ENCODE measurements at places on chromosomes 4 and X.

- no peak for DNase-seq
These were observed 51.5 kb upstream of the TBC1D9 start for GRCh38 chr4:140807491-140808252.

GRCh38 chr4:40571208-40571607, 58.5 kb downstream of the RBM47 start:
- no peak for DNase-seq

GRCh38 chrX:2723286-2723879, 28.5 kb upstream of the XG start:
- DNase-seq, result no peak

DNA sequence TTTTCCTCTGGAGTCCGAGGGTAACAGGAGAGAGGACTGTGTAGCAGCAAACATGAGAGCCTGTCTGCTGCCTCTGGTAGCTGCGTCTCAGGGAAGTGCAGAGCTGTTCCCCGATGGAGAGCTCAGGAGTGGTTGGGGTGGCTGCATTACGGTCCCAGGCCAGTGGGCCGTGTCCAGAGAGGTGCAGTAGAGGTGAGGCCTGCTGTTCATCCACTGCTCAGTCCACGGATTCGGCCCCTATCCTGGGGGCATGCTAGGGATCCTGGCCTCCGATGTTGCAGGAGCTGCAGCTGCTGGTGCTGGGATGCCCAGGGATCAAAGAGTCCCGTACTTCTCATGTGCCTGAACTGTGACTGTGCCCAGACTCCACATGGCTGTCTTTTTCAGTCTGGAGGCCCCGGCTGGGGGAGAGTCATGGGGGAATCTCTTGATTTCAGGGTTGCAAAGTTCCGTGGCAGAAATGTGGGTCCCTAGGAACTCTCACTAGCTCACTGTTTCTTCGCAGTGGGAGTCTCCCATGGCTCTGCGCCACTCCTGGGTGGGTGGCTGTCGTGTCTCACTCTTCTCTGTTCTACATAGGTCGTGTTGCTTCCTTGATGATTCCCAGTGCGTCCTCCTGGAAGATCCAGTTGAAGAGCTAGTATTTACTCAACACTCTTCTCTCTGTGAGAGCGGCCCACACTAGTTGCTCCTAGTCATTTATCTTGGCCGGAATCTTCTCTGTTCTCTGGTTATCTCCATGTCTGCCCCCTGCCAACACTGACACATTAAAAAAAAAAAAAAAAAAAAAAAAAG, 109.5 kb upstream of the CENPE start:
- no peak for DNase-seq

- DNase-seq, result no peak
These were observed 17.1 kb downstream of the GPR34 start for GRCh38 chrX:41705680-41706374.

DNA sequence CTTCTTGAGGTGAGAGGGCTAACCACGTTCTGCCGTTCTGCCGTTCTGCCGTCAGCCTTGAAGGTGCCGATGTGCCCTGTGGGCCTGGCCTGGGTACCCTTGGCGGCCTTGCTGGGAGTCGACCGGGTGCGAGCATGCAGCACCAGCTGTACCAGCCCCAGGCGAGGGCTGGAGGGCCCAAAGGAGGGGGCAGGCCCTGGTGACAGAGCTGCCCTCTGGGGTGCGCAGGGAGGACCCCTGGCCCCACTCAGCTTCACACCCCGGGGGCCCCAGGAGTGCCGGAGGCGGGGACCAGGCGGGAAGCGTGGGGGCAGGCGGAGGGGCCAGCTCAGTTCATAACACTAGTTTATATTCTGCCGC, 22.1 kb downstream of the UVSSA start:
- DNase-seq, result no peak

DNA sequence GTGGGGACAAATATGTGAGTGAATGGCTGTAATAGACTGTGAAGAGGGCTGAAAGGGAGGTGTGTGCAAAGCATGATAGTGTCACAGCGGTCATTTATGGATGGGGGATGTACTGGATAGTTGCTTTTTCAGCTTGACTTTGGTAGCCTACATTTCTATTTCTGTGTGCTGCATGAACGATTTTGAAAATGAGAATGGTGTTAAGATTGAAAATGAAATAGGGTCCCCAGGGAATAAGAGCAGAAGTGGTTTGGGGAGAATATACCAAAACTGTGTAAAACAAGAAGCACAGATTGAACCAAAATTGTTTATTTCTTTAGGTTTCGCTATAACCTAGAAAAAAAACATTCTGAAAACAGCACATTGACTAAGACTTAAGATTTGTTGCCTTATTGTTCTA, 58.8 kb upstream of the CLNK start:
- DNase-seq, result no peak

DNA sequence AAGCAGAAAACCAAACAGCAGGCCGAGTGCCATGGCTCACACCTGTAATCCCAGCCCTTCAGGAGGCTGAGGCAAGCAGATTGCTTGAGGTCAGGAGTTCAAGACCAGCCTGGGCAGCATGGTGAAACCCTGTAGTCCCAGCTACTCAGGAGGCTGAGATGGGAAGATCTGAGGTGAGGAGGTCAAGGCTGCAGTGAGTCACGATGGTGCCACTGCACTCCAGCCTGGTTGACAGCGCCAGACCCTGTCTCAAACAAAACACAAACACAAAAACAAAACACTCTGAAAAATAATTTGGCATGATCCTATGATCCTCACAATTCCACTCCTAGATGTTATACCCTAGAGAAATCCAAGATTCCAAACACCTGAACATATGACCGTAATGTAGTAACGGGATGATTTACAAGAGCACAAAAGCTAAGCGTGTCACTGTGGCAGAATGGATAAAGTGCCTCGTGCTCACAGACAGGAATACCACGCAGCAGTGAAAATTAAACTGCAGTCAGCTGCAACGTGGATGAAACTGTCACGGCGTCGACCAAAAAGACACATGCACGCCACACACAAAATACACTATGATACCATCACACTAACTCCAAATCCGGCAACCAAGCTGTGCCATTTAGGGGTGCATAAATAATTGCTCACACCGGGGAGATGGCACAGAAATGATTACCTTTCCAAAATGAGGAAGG, 1.7 kb downstream of the NELFA start:
- DNase-seq, result no peak

DNA sequence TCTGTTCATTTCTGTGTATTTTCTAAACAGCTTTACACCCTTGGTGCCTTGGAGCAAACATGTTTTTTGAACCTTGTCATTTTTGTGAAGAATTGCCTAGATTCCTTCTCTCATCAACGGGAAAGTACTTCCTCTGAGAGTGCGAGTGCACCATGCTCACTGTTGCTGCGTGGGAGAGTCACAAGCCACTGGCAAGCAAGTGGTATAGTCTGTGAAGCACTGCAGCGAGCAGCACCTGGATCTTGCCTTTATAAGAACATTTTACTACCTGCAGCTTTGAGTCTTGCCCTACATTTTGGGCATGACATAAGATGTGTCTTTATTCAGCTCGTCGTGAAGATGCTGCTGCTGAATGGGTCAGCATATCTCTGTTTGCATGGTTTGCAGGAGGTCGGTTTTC, 44.9 kb downstream of the HADH start:
- DNase-seq, result no peak

DNA sequence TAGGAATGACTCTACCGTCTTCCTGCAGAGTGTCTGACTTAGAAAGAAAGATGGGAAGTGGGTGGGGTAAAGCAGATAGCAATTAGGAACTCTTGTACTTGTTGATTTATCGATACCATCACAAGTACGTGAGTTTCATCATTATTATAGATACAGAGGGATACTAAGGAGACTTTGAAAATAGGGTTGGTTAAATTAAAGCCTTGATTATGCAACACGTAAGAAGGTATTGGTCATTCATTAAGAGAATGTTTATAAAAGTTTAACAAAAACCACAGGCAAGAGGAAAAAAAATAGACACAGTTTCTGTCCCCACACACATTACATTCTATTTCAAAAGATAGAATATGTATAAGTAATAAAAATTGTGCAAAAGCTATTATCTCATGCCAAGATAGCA, 65.9 kb upstream of the UGT2B7 start:
- DNase-seq, result no peak

DNA sequence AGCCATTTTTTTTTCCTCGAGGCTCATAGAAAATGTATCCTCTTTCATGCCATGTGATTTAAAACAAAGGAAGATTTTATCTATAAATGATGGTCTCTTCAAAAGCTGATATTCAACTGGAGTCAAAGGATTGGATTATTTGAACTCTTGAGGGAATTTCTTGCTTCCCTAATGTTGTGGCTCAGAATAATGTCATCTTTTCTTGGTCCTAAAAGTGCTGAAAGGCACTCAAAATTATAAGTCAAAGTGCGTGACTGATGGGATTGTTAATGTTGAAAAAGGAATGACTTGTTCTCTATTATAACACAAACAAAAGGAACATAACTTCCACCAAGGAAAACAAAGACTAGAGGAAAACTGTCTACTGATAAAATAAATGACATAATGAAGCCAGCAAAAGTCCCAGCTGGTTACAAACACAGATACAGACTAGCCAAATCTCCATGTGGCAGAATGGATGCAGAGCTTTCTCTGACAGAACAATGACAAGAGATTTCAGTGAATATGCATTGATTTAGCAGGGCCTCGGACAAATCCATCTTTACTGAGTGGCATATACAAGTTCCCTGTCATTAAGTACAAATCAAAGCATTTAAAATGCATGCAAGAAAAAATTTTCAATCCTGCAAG, 552.6 kb downstream of the GBA3 start:
- DNase-seq, result no peak

GRCh38 chr4:1153567-1154090, 18.8 kb downstream of the SPON2 start:
- no peak for DNase-seq

DNA sequence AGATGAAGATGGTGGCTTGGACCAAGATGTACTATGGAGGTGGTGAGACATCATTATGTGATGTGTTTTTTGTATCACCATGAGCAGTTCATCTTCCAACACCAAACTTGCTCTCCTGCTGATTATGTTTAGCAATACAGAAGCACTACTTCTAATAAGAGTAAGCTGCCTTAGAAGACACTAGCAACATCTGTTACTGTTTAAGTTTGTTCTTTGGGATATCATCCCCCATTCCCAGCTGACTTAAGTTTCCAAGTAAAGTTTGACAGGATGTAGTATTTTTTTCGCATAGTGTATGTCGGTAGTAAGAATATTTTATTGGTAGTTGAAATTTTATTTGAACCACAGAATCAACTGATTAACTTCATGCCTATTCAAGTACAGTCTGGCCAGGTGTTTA, 123.5 kb upstream of the BMPR1B start:
- DNase-seq, result no peak

GRCh38 chr4:112370466-112370865, 73.3 kb downstream of the ALPK1 start:
- DNase-seq, result no peak

GRCh38 chr4:98166025-98166730, 22.9 kb upstream of the STPG2 start:
- DNase-seq, result no peak

- no peak for DNase-seq
These were observed 19.7 kb downstream of the ANTXR2 start for GRCh38 chr4:80053140-80053910.

GRCh38 chr4:83012200-83012686, 1.6 kb upstream of the LIN54 start:
- DNase-seq, result no peak

DNA sequence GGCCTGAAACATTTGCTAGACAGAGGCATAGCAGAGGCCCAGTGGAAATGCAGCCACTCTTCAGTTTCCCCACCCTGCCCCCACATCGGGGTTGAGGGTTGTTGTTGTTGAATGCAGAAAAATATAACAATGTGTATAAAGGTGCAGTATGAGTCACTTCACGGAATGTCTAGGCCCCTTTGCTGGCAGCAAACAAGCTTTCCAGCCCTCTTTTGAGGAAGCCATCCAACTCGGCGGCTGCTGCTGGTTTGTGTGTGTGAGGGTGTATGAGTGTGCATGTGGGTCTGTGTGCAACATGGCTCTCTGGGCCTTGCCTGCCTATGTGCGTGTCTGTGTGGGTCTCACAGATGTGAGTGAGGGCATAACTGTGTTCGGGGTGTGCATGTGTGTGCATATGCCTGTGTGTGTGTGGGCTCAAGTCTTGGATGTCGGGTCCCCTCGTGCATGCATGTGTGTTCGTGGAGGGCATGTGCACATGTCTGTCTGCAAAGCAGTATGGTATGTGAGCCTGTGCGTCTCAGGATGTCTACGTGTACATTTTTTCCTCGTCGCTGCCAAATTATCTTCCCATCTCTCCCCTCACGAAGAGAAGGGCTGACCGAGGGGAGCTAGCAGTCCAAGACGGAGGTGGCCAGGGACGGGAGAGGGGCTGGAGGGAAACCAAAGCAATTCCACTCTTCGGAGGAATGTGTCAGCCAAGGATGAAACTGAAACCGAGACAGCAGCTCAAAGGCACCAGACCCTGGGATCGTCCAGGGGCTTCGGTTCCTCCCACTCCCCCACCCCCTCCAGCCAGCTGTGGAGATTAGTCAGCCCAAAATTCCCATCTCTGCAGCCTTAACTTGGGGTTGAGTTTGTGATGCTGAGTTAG, 8.4 kb upstream of the ELF4 start:
- no peak for DNase-seq

DNA sequence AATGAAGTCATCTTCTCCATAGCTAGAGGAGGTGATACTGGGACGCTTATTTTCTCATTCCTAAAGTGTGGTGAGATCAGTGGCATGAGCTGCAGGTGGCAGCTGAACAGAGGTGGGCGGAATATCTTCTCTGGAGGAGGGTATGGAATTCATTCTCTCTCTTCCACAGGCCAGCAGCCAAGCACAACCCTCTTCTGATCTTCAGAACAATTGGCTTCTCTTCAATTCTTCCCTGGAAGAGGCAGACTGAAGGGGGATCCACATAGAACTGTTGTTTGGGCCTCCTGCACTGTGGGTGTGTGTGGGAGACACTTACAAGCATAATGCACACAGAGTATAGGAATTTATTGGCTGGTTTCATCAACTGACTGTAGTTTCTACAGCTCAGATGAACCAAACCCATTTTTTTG, 180.4 kb upstream of the RASGEF1B start:
- no peak for DNase-seq

DNA sequence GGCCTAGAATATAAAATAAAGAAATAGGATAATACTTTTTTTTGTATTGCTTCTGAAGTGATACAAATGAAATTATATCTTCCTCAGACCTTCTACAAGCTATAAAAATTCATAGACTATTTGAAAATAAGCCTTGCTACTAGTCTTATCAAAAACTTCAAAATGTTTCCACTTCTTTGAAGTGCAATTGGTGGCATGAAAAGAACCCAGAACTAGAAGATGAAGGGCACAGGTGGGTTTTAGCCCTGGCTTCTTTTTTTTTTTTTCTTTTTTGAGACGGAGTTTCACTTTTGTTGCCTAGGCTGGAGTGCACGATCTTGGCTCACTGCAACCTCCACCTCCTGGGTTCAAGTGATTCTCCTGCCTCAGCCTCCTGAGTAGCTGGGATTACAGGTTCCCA, 44.2 kb downstream of the GSX2 start:
- no peak for DNase-seq

DNA sequence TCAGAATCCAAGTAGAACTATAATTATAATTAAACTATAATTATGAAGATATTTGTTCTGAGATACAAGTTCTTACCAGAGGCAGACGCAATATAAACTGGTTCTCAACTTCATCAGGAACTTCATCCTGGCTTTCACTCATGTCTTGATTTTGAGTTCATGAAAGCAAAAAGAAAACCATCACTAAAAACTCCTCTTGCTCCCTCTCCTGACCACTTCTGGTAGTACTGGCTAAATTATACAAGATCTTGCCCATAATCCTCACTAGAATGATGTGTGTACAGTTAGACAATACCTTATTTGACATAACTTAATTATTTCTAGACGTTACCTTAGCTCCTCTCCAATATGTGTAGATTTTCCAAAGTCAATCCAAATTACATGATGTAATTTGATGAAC, 3.7 kb downstream of the TAF7L start:
- no peak for DNase-seq
